Stimulated activated CD8-positive, alpha-beta memory T cell treated with anti-CD3 and anti-CD28 coated beads, Interleukin-7, amount 100 ng/mL, for 1 hour (primary cell): ENCODE measurements at places on chromosomes 1 and 21.

- no peak for DNase-seq
Observed at GRCh38 chr1:94562519-94563260, 21.1 kb upstream of the F3 start.

DNA sequence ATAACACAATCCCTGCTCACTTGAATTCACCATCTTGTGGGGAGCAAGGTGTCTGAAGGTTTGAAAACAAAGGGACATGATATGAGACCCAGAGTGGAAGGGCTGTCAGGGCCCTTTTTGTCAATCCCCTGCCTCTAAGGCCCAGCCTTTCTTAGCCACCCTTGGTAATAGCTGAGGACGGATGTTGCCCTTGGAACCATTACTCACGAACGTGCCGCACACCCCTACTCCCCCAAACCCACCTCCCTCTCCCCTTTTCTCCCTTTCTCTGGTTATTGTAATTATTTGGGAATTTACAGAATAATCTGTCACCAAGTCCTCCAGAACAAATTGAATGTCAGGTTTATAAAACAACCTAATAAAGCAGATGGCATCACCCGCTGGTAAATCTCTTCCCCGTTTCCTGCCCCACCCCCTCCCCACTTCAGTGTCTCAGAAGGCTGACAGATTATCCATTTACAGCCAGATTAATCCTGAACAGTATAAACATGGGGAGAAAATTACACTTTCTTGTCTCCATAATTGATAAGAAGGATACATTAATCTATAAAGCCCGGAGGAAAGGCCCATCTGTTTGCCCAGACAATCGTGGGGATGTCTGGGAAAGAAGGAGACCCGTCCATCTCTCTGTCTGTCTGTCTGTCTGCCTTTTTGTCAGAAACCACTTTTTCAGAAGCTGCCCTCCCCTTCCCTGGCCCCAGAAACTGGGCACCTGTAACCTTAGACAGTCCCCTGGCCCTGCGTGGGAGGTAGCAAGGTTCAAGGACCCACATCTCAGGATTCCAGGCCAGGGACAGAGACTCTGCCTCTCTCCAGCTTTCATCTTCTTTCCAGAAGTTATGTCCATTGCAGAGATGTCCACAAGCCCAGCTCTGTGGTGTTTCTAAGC, 60.6 kb upstream of the CD34 start:
- DNase-seq: no peak

DNA sequence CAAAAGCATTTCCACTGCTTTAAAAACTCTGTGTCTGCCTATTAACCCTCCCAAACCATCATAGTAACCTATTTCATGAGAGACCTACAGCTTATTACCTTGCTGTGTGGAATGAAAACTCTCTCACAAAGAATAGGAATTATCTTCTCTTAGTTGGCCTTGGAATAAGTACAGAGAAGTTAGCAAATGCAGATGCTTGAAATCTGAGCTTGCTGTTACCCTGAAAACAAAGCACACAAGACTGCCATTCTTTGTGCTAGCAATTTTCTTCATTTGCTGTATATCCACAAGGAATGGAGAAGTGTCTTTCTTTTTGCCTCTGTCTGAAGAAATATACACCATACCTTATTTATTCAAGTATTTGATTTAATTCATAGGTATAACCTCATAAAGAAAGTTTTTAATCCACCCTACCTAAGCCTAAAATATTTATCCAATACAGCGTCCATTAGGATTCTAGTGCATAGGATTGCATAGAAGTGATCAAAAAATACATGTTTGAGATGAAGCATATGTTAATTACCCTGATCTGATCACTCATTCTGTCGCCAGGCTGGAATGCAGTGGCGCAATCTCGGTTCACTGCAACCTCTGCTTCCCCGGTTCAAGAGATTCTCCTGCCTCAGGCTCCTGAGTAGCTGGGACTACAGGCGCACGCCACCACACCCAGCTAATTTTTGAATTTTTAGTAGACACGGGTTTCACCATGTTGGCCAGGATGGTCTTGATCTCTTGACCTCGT, 451.1 kb downstream of the LTN1 start:
- no peak for DNase-seq

GRCh38 chr21:43881283-43881682, 16.3 kb downstream of the AGPAT3 start:
- no peak for DNase-seq

DNA sequence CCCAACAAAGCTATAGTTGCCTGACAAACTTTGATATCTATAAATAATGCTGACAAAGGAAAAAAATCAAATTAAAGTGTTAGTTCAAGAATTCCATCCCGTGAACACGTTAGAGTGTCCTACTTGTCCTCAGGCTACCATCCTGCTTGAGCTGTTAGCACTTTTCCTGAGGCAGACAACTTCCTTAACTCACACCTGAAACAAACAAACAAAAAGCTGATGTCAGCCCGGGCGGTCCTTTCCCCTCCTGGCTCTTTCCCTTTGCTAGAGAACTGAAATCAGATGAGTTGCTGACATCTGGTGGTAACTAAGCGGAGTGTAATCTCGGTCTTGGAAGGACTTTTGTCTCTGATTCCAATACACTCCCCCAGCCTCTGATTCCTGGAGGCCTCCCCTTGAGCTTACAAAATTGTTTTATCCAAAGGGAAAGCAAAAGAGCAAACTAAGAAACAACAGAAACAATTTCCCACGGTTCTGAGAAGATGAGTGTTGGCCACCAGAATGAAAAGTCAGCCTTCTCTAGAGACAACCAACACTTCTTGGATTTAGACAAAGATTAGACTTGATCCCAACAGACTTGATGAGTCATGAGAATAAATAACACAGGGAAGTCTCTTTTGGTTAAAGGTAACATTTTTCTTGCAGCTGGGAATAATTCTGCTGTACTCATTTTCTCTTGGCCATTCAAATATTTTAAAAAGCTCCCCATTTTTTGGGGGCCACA, 135.4 kb downstream of the PROX1 start:
- no peak for DNase-seq

DNA sequence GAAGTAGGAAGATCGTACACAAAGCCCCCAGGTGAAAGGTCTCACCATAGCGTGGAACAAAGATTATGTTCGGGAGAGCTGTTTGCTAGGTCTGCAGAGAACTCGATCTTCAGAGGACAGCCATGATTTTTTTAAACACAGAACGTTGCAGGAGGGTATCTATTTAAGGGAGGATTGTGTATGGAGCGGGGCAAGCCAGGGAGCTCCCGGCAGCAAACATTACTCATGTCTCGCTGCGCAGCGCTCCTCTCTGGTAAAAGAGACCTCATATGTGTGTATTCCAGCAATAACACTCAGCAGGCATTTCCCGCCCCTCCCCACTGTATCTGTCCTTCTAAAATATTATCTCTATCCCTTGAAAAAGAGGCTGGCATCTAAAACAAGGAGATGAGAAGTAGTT, 2.7 kb downstream of the GLIS1 start:
- no peak for DNase-seq
